ENCODE measurements at places on chromosomes 3 and 15.

GRCh38 chr3:48364840-48365239 lies 7.2 kb upstream of the FBXW12 start:
- no peak for DNase-seq

GRCh38 chr15:60858511-60859070 lies 370.5 kb downstream of the RORA start:
- DNase-seq = no peak

DNA sequence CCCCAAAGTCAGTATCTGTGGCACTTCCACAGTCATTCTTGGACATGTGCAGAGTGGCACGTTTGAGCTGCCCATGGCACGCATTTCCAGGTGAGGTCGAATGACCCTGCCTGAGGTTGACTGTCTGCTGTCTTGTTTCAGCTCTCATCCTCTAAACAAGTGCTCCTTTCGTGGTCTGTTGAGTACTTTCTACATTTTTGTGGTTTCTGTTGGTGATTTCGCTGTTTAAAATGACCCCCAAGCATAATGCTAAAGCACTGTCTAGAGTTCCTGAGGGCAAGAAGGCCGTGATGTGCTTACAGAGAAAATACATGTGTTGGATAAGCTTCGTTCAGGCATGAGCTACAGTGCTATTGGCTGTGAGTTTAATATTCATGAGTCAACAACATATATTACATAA lies 40.0 kb upstream of the SAMMSON start:
- no peak for DNase-seq

DNA sequence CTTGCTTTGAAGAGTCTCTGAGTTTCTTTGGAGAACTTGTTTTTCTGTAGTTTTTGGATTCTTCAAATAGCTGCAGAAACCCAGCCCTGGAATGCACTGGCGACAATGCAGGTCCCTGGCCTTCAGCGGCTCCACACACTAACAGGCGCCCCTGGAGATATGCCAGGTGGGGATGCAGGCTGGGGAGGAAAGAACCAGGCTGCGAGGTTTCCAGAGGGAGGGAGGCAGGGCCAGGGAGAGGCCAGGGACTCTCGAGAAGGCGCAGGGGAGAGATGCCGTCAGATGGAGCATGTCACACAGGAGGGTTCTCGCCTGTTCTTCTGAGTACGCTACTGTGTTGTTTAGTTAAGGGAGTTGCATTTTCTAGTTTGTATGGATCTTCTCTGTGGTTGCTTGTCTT lies 283.1 kb downstream of the GABRG3 start:
- no peak for DNase-seq

- no peak for DNase-seq
These were observed 31.5 kb upstream of the FAM81A start for GRCh38 chr15:59406446-59406845.

GRCh38 chr3:4828279-4829030 lies 150.8 kb upstream of the BHLHE40 start:
- DNase-seq = peak; percentile 51

- no peak for DNase-seq
These were observed 68.1 kb downstream of the KLF15 start for GRCh38 chr3:126289096-126289495.

- DNase-seq = no peak
These were observed 175.2 kb downstream of the TAFA4 start for GRCh38 chr3:68757157-68757556.

- no peak for DNase-seq
These were observed 42.3 kb downstream of the ZDHHC19 start for GRCh38 chr3:196168808-196169391.

GRCh38 chr3:28210968-28211713 lies 30.3 kb upstream of the CMC1 start:
- DNase-seq = no peak

DNA sequence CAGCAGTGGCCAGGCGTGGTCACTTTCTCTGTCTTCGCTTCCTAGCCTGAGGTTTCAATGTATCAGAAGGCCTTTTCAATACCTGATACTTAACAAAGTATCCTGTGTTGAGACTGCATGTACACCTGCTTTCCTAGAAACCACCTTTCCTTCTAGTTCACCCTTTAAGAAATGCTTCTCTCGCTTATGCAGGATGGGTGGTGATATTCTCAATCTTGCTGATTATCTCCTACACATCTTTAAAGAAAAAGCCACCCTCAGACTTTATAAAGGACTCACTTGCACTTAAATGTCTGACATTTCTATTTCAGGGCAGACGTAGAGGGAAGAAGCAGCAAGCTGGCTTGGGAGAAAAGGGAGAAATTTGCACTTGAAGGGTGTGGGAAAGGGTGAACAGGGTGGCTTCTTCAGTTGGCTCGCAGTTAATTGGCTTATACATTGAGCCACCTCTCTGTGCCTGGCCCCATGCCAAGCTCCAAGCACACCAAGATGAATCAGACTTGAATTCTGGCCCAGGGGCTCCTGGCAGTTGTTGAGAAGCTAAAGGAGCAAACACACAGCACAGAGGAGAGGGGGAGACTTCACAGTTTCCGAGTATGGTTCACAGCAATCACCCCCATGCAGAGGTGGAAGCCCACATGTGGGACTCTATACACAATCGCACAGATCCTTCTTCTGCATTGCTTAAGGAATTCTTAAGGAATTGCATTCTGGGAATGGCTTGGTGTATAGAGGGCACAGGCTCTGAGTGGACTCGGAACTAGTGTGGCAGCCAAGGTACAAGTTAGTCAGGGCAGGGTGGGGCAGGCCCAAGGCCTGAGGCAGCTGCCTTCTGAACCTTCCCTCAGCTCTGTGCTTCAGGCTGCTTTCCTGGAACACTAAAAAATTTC lies 1.3 kb downstream of the ARL6IP5 start:
- DNase-seq = no peak
